ENCODE measurements at places on chromosomes 11 and 22.

DNA sequence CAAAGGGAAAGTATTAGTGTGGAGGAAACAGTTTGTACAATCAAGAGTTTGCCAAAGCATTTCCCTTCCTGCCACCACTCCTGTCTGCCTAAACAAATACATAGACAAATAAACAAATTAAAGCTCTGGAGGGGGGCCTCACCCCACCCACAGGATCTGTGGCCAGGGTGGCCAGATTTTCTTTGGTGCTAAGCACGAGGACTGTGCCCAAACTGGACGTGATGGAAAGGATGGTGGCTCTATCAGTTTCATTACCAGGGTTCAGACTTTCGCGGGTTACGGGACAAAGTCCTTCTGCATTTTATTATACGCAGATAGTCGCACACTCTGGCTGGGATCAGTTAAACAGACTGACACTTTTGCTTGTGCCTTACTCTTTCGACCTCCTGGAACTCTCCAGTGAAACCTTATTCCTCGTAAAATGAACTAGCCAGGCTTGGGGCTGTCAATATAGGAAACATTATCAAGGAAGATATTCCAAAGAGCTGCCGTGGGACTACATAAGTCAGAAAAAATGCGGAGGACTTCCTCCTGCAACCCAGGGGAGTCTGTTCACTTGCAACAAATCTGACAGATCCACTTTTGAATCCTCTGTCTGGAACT lies 11.2 kb downstream of the BARX2 start:
- DNase-seq, result no peak

DNA sequence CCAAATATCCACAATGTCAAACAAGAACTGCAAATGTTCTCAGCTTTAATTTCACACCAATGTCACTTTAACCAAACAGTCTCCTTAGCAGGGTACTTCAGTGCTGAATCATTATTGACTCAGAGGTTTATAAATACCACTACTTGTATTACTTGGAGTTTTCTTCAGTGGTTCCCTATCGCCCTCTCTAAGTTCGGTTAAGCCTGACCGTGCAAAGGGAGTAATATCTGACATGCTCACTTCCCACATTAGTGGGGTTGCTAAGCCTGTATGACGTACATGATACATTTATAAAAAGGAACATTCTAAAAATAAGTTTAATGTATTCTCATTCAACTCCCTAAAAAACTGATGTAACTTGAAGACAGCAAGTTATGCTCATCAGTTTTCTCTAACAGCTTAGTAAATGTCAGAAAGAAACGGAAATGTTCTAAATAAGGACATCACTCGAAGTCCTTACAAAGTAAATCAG lies 93.1 kb upstream of the ZC3H12C start:
- no peak for DNase-seq

GRCh38 chr22:31550871-31551370 lies 54.6 kb downstream of the SFI1 start:
- DNase-seq, result no peak

DNA sequence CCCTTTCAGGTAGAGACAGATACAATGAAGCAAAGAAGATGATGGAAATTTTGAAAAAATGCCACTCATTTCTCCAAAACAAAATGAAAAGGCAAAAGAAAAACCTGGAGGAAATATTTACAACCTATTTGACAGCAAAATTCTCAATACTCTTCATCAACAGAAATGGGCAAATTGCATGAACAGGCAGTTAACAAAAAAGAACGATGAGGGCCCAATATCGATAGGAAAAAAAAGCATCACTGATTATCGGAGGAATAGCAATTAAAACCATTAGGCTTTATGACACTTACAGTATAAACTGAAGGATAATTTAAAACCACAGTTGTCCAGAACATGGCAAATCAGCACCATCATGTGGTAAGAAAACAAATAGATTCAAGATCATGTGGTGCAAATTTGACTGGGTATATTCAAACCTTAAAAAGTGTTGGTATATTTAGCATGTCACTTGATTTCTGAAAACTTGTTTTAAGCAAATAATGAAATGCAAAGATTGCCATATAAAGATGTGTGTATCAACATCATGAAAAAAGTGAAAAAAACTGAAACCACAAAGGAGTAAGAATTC lies 222.9 kb downstream of the BRD1 start:
- no peak for DNase-seq

- no peak for DNase-seq
Observed at GRCh38 chr22:17429516-17429915, 60.3 kb downstream of the CECR2 start.

DNA sequence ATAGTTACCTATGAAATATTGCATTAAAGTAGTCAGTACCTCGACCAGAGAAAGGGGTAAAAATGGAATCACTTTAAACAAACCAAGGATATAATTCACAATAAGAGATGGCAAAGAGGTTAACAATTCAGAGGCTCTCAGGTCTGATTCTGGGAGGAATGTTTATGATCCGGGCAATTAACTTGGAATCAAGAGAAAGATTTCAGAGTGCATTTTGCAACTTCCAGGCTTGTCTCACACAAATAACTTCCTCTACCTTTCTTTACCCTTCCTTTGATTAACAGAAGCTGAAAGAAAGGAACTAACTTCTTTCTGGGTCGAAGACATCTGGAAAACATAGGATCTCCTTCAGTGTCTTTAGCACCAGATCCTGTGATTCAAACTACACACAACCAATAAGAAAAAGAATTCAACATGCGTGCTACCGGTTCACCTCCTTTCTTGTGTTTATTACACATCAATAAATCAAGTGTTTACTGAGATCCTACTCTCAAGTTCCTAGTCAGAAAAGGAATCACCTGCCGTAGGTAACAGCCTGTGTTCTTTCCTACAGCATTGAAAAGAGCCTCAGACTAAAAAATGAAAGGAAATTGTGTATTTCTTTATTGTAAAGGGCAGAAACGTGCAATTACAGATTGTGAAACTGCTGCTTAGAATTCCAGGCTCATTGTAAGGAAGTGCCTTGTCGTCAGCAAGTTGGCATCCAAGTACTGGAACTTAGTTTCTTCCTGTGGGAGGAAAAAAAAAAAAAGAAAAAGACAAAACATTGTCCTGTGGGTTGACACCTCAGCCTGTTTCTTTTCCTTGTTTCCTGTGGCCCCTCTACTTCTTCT lies 29.5 kb downstream of the CARD18 start:
- no peak for DNase-seq

GRCh38 chr22:48331691-48332220 lies 1495.9 kb downstream of the BRD1 start:
- no peak for DNase-seq

DNA sequence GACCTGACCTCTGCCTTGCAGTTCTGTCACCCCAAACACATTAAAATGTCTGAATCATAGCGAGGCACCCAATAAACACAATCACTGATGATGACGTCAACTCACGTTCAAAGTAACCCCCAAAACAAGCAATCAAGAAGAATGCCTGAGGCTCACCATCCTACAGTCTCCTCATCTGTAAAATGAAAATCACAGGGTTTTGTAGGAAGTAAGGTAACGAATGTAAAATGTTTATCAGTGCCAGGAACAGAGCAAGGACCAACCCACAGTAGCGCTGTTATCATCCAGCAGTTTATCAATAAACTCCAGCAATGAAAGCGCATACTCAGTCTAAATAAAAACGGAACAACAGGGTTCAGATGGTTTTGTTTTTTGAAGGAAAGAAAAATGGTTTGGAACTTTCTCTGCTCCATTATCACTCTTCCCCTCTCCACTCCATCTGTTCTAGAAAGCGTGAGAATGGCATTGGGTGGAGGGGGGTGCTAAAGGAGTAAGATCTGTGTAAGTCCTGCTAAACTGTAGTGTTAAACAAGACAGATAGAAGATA lies 110.5 kb downstream of the MICAL3 start:
- no peak for DNase-seq

DNA sequence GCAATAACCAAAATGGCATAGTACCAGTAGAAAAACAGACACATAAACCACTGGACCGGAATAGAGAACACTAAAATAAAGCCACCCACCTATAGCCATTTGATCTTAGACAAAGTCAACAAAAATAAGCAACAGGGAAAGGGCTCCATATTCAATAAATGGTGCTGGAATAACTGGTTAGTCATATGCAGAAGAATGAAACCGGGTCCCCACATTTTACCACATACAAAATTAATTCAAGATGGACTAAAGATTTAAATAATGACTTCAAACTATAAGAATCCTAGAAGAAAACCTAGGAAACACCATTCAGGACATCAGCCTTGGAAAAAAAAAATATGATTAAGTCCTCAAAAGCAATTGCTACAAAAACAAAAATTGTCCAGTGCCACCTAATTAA lies 30.1 kb upstream of the NOX4 start:
- no peak for DNase-seq

GRCh38 chr22:30538280-30538679 lies 8.3 kb downstream of the SEC14L6 start:
- no peak for DNase-seq

DNA sequence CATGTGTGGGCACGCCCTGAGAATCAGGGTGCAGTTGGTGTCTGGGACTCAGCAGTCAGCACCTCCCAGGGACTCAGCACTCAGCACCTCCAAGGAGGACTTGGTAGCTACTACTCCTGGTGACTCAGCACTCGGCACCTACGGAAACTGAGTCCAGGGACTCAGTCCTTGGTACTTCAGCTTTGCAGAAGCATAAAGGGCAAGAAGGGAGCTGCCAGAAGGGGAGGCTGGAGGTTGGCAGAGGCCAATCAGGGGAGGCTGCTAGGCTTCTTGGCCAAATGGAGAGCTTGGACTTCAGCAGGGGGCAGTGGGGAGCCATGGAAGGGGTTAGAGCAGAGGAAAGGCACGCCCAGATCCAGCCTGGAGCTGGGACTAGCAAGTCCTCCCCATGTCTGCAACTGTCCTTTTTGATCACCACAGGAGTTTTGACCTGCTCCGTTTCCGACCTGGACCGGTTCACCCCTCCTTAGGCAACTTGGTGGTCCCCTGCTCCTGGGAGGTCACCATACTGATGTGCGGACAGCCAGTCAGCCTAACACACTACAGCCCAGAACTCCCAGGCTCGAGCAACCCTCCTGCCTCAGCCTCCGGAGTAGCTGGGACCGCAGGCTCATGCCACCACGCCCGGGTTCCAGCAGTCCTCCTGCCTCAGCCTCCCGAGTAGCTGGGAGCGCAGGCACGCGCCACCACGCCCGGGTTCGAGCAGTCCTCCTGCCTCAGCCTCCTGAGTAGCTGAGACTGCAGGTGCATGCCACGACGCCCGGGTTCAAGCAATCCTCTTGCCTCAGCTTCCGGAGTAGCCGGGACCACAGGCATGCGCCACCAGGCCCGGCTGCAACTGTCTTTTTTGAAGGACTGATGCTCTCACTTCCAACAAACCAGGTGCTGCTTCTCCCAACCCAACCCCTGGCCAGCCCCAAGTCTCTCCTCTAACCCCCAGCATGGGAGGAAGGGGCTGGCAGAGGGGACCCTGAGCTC lies 1.5 kb downstream of the ANO9 start:
- no peak for DNase-seq

GRCh38 chr11:36890121-36890679 lies 292.2 kb upstream of the RAG2 start:
- no peak for DNase-seq

- DNase-seq, result no peak
Observed at GRCh38 chr22:49289822-49290679, 537.6 kb downstream of the BRD1 start.

GRCh38 chr11:2741377-2742131 lies 41.8 kb upstream of the KCNQ1OT1 start:
- DNase-seq, result no peak

GRCh38 chr22:31954535-31955523 lies 10.5 kb downstream of the YWHAH start:
- no peak for DNase-seq

DNA sequence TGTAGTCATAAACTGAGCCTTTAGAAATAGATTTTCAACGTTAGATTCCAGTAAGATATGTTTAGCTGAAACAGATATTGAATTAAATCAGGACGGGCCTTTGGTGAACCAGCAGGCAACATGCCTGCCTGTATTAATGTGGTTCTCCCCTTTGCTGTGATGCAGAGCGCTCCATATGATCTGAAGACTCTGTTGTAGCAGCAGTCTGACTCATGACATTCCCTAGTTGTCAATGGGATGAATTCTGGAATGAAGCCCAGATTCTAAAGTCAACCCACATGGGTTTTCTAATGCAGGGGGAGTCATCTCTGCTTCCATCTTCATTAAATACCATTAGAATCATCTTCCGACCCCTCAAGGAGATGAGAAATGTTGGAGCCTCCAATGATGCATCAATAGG lies 864.5 kb downstream of the NTM start:
- DNase-seq, result no peak

DNA sequence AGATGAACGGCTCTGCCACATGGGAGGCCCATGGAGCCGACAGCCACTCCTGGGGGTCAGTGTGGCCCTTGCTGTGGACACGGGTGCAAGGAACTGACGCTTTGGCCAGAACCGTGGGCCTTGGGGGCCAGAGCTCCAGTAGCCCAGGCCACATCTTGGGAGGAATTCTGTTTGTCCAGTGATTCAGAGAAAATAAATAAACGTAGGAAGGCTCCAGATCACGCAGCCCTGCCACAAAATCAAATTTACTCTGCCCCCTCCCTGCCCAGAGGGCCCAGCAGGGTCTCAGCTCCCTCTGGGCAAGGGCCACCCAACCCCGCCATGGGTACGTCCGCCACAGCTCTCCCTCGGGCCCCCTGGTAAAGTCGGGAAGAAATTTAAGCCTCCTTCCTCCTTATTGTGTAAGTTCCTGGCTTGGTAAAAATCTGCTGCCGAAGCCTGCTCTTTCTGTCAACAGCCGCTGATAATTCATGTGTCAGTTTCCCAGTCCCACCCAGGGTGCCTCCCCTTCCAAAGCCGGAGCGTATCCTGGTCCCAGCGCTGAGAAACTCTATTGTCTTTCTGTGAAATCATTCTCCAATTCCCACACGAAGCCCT lies 6.9 kb upstream of the MUC5AC start:
- no peak for DNase-seq

- DNase-seq, result no peak
Observed at GRCh38 chr11:19404787-19405186, 164.0 kb upstream of the E2F8 start.

GRCh38 chr11:123161376-123162030 lies 33.5 kb downstream of the CLMP start:
- DNase-seq, result no peak

- no peak for DNase-seq
Observed at GRCh38 chr11:75292943-75293342, 52.4 kb downstream of the TPBGL start.

- no peak for DNase-seq
Observed at GRCh38 chr22:45504373-45505341, 2.0 kb downstream of the FBLN1 start.

DNA sequence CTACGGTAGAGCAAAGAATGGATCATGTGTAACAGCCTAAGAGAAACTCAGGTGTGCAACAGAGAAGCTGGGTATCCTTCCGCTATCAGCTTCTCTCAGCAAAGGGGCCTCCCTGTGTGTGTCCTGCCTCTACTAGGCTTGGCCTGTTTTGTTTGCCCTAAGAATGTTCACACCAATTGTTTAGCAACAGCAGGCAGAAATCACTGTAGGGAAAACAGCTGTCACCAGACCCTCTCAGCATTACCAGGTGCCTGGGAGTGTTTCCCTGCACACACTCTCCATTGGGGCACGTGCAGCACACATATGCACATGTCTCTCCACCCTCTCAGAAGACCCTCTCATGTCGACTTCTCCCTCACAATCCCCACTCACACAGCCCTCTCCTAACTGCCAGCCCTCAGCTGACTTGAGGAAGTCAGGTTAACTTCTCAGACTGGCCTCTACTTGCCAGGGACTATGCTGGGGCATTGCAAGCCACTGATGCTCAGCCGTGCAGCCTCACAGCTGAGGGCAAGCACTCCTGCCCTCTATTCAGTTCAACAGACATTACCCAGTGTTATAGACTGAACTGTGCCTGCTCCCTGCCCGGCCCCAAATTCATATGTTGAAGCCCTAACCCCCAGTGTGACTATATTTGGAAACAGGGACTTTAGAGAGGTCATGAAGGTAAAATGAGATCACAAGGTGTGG lies 97.6 kb downstream of the TRIM29 start:
- DNase-seq, result no peak

- no peak for DNase-seq
Observed at GRCh38 chr11:57940044-57940756, 83.5 kb upstream of the OR9Q1 start.

Measured in T-helper 22 cell (primary cell).